ENCODE measurements at places on chromosomes 3 and 15.
A peak's percentile ranks its signal among the peaks of the same experiment; 100 is the strongest.

GRCh38 chr15:74053941-74054529, 28.3 kb downstream of the GOLGA6A start:
- peak; percentile 29 for DNase-seq

GRCh38 chr15:55549305-55549704, 38.8 kb downstream of the PYGO1 start:
- no peak for DNase-seq

- DNase-seq = no peak
Measured at GRCh38 chr15:68413363-68414205, 18.4 kb downstream of the ITGA11 start.

DNA sequence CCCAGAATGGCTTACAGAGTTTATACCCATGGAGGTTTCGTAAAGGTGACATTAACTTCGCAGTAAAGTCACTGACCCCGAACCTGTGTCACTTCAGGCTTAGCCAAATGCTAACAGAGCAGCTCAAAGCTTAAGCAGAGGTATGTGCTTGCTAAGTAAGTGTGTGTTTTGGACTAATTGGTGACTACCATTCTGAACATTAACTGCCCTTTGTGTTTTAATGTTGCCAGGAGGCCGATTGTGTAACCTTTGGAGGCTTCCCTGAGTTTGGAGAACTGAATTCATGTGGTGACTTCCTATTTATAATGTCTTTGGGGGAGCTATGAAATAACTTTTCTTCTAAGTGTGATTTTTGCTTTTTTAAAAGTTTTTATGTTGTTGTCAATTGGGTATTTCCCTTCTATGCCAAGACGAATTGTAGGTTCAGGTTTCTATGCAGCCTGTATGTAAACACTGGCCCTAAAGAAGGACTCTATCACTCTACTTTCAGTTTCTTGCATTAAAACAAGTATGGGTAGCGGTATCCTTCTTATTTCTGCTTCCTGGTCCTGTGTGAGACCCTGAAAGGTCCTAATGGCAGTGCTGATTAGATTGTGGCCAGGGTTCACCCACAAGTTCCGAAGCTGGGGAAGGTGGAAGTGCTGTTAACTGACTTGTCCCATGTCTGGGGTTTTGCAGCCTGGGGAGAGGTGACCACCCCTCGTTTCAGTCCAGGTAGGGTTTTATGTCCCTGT, 86.3 kb downstream of the IGF1R start:
- no peak for DNase-seq

- no peak for DNase-seq
Measured at GRCh38 chr3:187006864-187007630, 76.7 kb downstream of the ST6GAL1 start.

- no peak for DNase-seq
Measured at GRCh38 chr3:33936171-33936920, 137.9 kb downstream of the PDCD6IP start.

DNA sequence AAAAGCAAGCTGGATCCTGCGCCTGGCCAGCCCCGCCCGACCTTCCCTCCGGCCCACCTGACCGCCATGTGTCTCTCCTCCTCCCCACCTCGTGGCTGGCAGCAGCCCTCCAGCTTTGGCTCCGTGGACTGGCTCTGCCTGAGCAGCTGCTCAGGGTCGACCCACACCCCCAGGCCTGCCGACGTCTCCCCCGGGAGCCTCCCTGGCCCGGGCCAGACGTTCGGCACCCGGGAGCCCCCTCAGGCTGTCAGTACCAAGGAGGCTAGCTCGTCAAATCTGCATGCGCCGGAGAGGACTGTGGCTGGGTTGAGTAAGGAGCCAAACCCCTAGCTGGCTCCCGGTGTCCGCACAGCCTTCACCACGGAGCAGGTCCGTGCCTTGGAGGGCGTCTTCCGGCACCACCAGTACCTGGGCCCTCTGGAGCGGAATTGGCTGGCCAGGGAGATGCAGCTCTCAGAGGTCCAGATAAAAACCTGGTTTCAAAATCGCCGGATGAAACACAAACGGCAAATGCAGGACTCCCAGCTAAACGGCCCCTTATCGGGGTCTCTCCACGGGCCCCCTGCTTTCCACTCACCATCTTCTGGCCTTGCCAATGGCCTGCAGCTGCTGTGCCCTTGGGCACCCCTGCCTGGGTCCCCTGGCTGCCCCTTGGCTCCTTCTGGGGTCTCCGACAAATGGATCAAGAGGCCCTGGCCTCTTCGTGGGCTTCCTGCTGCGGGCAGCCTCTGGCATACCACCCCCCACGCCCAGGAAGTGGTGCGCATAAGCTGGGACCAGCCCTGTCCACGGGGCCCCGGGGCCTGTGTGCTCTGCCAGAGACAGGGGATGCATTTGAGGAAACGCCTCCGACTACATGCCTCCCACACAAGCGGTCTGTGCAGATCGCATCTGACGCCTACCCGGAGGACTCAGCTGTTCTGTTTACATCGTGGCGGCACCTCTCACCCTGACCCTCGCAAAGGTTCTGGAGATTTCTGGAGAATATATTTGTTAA, 345.0 kb downstream of the ZNF385D start:
- DNase-seq = no peak

DNA sequence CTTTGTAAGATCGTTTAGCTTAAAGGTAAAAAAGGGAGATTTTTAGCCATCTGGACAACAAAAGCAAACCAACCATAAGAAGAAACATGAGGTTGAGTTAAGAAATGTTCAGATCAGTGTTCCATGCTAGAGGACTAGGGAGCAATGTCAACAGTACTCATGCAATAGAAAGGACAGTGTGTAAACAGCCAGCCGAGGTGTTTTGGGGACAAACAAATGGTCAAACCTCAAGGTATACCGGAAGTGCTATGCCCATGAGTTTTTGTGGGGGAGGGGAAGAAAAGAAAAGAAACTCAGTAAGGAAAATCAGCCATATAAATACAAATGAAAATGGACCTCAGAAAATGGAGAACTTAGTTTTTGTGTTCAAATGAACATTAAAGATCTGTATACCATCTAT, 289.5 kb upstream of the GRM7 start:
- DNase-seq = no peak

DNA sequence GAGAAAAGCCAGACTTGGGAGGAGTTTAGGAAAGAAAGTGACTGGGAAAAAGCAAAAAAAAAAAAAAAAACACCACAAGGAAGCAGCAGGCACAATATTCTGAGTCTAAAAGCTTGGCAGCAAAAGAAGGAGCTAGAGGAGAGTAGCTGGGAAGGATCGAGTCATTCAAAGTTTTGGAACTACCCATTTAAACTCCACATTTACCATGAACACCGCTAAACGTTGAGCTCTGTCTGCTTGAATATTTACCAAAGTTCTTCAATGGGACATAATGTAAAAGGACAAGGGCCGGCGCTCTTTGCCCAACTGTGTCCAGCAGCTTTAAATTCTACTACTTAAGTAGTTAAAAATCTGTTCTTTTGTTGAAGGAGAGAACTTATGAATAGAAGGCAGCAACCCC, 481.9 kb downstream of the FOXP1 start:
- no peak for DNase-seq

DNA sequence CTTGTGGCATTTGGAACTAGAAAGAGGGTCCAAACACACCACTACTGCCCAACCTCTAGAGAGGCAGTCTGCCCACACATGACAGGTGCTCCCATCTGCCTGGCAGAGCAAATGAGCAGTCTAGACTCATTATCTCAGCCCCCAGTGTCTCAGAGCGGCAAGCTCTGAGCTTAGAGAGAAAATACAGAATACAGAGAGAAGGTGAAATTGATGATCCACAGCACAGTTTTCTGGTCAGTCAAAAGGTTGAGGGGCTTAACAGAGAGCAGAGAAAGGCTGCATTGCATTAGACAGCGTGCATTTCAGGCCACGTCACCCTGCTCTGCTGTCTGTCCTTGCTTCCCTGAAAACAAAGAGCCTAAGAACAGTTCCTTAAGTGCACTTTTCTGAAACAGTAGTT, 135.1 kb downstream of the KCNMB2 start:
- no peak for DNase-seq
